ENCODE measurements at places on chromosomes 2 and 18. TPM values are rescaled to one million over a fixed set of nuclear protein-coding genes. Genes with fewer than 3 reads are reported as not detected.

Gene ARHGAP15
- total RNA-seq: 1.4 TPM

Gene MARCHF4
- 4.1 TPM for total RNA-seq

Gene ATP6V1C2
- total RNA-seq: 0.29 TPM

- no peak for DNase-seq
These were observed 29.0 kb upstream of the ZFP36L2 start for GRCh38 chr2:43255296-43255910.

GRCh38 chr2:180571559-180571958, 408.8 kb upstream of the UBE2E3 start:
- no peak for DNase-seq

GRCh38 chr2:80670763-80671162, 366.2 kb upstream of the LRRTM1 start:
- DNase-seq: no peak

- no peak for DNase-seq
These were observed 46.8 kb downstream of the TRIB2 start for GRCh38 chr2:12763486-12763885.

GRCh38 chr2:191803007-191803406, 43.9 kb downstream of the CAVIN2 start:
- no peak for DNase-seq

GRCh38 chr2:44822174-44822573, 119.3 kb upstream of the SIX3 start:
- no peak for DNase-seq

DNA sequence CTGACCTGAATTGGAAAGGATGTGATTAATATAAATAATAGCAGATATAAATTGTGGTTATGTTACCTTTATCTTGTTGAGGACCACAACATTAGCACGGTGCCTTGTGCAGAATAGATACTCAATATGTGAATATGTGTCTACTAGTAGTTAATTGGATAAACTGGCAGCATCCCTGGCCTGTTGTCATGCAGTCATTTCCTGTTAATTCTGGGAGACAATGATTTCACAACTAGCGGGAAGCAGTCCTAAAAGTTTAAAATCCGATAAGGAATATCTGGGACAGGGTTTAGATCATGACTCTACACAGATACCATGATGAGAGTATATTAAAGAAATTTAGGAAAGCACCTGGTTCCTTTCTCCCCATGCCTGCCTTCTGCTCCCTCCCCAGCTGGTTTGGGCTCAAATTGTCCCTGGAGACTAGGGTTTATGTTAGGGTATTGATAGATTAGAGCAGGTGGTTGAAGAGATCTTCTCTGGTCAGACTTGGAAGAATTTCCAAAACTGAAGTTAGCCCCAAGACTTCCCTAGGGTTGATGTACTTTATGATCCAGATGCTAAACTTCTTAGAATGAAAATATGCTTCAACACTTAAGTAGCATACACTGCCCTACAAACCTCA, 32.8 kb downstream of the CYBRD1 start:
- no peak for DNase-seq

GRCh38 chr2:207848545-207848928, 78.8 kb upstream of the FZD5 start:
- DNase-seq: no peak

DNA sequence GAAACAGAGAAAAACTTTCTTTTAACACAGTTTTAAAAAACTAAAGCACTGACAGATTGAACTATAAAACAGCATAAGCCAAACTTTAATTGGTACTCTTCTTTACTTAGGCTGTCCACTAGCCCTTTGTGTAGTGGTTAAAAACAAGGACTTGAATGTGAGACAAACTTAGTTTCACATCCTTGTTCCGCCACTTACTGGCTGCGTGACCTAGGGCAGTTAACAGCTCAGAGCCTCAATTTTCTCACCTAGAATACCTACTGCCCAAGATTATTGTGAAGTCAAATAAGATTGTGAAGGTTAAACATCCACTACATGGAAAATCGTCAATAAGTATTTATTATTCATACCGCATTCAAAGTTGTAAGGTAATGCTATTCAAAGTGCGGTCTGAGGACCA, 2.0 kb downstream of the WDR35 start:
- DNase-seq: no peak

DNA sequence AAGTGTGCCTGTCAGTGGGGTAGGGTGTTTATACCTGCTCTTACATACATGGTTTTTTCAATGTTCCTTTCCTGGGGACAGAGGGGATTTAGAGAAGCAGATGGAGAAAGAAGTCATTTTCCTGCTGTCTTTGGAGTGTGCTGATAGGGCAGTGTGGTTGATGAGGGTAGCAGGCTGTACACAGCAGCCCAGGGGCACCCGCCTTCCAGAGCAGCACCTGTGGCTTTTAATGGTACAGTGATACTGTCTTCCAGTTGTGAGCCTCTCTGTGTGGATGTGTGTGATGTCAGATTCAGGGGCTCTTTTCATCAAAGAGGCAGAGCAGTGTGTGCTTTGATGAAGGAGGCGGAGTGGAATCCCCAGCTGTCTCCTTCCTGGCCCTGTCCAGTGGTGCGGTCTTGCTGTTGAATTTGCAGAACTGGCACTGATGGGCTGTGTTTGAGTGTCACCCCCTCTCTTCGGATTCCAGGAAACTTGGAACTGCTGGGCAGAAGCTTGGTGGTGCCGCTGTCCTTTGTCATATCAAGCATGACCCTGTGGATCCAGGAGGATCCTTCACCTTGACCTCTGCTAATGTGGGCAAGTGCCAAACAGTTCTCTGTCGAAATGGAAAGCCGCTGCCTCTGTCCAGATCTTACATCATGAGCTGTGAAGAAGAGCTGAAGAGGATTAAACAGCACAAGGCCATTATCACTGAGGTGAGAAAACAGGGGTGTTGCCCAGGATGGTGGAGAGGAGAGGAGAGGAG, 259.8 kb downstream of the PHLPP1 start:
- no peak for DNase-seq

GRCh38 chr2:221958224-221958623, 340.6 kb downstream of the PAX3 start:
- peak; percentile 13 for DNase-seq

DNA sequence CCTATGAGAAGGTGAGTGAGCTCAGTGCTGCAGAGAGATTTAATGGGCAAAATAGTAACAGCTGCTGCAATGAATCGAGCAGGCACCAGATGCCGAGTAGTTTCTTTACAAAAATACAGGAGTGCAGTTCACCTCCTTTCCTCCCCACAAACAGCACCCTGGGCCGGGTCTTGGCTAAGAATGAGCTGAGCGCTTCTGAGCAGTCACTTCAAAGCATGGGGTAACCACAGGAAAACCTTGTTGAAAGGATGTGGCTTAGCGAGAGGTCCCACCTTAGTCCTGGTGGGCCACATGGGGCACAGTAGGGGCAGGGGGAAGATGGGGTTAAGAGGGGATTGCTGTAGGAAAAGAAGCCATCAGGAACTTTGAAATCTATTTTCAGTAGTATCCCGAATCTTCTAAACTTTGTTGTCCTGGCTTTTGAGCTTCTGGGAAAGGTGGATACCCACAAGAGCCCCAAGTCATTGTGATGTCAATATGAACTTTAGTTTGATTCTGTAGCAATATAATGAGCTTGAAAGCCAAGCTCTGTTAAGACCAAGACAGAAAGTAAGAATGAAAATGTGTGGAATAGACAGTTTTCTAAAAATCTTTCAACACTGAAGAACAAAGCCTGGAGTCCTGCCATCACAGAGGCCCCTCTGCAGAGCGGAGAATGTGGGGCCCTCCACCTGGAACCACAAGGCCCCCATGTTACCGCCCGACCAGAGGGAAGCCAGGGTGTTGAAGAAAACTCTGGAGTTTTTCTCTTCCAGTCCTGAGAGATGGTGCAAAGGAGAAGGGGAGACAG, 101.0 kb upstream of the ZNF236 start:
- no peak for DNase-seq

- no peak for DNase-seq
These were observed 22.8 kb upstream of the ME2 start for GRCh38 chr18:50855976-50856757.
